ENCODE measurements at places on chromosomes 5 and 9.

DNA sequence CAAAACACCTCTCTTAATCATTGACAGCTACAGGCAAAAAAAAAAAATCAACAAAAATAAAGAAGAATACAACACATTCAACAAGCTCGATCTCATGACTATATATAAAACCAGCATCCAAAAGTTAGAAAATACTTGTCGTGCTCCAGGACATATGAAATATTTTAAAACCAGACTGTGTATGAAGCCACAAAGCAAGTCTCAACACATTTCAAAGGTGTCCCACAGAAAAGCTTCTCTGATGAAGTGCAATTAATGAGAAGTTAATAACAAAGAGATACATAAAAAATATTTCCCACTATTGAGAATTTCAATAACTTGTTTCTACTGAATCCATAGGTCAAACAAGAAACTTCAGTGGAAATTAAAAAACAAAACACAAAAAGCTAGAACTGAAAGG is 178.7 kb downstream of the PLK2 start:
- DNase-seq, result no peak

DNA sequence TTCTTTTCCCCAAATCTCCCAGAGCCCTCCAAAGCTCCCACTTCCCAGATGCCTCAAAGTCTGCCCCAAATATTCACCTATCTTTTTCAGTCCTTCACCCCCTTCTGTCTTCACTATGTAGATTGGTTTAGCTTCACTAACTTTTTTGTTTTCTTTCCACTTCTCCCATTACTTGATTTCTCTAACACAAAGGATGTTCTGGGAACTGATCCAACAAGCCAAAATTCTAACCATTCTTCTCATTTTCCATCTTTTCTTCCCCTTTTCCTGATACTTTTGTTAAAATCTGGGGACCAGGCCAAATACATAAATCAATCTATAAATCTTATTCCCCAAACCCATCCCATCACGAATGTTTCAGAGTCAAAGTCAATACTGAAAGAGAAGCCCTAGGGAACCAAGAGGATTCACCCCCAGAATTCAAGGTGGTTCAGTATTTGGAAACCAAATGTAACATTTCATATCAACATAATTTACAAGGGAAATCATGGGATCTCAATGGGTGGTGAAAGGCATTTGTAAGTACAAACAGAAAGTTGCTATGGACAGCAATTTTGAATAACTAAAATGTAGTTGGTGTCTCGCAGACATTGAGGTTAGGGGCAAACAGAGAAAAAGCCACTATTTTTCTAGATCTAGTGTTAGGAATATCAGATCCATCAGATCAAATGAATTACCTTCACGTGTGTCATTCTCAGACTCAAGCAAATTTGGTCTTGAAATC is 35.3 kb downstream of the APTX start:
- no peak for DNase-seq

GRCh38 chr5:7250611-7251010 is 145.3 kb upstream of the ADCY2 start:
- DNase-seq, result no peak

DNA sequence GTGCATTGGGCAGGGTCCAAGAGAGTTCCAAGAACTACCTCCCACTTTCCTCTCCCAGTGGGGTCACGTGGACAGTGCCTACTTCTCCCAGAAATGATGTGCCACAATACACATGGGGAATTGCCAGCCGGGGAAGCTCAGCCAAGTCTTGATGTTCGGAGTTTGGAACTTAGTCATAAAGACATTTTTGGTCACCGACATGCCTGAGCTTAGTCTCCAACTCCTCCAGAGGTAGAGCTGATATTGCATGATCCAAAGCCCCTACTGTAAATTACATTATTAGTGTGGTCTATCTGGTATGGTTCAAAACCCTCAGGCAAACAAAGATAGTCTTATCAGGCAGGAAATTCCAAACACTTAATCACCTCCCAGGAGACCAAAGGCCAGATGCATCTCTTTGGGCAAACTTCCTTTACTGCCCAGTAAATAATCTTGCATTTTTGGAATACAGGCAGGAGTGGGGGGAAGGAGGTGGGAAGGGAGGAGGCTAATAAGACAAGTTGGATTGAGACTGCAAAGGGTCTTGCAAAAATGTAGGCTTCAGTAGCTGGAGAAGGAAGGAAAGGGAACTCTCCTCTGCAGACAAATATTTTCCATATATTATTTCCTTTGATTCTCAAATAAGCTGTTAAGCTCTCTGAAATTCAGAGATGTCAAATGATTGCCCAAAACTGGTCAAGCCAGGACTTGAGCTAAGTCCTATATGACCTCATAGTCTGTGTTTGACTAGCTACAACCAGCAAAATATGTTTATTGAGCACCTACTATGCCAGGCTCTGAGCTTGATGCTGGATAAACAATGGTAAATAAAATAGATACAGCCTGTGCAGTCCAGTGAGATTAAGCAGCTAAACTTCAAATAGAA is 99.4 kb downstream of the DRD1 start:
- no peak for DNase-seq

DNA sequence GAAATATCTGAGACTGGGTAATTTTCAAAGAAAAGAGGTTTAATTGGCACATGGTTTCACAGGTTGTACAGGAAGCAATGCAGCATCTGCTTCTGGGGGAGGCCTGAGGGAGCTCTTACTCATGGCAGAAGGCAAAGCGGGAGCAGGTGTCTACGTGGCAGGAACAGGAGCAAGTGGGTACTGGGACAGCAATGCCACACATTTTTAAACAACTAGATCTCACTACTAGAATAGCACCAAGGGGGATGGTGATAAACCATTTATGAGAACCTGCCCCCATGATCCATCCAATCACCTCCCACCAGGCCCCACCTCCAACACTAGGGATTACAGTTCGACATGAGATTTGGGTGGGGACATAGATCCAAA is 47.6 kb upstream of the HOMER1 start:
- DNase-seq, result no peak

- DNase-seq, result peak; percentile 79
Measured at GRCh38 chr5:10663489-10664179, 97.4 kb downstream of the DAP start.

DNA sequence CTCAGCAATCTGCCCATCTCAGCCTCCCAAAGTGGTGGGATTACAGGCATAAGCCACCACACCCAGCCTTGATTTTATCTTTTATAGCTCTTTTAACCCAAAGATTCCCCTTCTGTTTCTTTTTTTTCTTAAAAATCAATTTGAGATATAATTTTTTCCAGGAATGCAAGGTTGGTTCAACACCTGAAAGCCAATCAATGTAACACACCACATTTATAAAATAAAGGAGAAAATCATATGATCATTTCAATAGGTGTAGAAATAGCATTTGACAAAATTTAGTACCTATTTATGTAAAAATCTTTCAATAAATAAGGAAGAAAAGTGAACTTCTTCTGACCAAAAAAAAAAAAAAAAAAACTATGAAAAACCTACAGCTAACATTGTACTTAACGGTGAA is 3.7 kb upstream of the ASS1 start:
- DNase-seq, result no peak

DNA sequence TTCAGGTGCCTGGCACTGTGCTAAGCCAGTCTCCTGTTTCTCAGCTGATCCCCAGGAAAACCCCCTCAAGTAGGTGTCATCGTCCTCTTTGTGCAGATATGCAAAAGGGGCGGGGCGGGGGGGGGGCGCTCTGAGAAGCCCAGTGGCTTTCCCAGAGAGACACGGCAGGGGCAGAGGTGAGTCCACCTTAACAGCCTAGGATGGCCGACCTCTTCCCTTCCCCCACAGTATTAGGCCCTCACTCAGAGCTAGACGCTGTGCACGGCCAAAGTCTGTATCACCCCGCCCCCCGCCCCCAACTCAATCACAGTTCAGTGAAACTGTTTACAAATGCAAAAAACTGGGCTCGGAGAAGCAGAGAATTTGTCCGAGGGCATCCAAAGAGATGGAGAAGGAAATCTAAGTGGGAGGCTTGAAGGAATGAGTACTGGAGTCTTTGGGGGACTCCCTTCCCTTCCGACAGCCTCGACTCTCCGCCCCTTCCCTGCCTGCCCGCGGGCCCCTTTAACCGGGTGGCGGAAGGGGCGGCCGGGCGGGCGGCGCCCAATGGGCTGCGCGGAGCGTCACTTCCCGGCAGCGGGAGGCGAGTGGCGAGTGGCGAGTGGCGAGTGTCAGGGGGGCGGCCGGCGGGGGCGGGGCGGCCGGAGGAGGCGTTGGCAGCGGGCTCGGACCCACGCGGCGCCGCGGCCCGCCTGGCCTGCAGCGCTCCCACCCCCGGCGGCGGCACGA is at the start of gene ERGIC1:
ERGIC1 (plus strand) TSS at position 566 of the 729 bp plus-strand sequence; CDS start at position 729, 163 bp downstream.
- peak; percentile 90 for DNase-seq

- DNase-seq, result no peak
Measured at GRCh38 chr5:92795633-92796032, 785.4 kb downstream of the NR2F1-AS1 start.

- no peak for DNase-seq
Measured at GRCh38 chr9:132410642-132411041, 631 bp downstream of the CFAP77 start.

GRCh38 chr9:127983847-127984289 is 3.1 kb upstream of the EEIG1 start:
- DNase-seq, result no peak

DNA sequence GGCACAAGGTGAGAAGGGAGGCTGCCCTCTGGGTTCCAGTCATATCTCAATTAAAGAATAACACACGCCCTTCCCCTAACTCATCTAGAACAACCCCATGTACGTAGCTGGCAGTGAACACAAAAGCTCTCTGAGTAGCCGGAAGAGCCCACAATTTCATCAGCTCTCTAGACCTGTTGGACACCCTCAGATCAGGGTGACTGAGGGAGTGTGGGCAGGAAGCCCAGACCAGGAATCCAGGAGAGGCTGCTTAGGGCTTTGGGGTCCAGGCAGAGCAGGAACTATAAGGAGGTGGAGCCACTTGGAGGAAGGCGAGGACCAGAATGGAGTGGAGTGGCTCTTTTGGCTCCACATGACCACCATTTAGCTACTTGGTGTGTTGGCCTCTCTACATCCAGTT is 237.4 kb downstream of the NR3C1 start:
- DNase-seq, result no peak

DNA sequence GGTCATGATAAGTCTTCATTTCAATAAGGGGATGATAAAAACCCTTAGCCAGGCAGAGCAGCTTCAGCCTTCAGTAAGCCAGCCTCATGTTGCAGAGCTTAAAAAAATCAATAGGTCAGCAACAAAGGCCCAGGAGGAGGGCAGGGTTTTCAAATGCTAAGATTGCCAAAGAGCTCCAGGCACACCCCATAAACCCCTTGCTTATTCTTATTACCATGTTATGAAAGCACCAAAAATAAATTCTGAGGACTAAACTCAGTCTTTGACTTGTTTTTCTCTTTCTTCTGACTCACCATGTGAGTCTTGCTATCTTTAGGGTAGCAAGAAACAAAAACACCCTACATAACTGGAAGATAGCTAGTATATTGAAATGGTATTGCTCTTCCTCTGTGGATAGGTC is 317.1 kb downstream of the KCTD16 start:
- DNase-seq, result no peak

- DNase-seq, result no peak
Measured at GRCh38 chr5:141465351-141465750, 10.4 kb upstream of the PCDHGC3 start.

DNA sequence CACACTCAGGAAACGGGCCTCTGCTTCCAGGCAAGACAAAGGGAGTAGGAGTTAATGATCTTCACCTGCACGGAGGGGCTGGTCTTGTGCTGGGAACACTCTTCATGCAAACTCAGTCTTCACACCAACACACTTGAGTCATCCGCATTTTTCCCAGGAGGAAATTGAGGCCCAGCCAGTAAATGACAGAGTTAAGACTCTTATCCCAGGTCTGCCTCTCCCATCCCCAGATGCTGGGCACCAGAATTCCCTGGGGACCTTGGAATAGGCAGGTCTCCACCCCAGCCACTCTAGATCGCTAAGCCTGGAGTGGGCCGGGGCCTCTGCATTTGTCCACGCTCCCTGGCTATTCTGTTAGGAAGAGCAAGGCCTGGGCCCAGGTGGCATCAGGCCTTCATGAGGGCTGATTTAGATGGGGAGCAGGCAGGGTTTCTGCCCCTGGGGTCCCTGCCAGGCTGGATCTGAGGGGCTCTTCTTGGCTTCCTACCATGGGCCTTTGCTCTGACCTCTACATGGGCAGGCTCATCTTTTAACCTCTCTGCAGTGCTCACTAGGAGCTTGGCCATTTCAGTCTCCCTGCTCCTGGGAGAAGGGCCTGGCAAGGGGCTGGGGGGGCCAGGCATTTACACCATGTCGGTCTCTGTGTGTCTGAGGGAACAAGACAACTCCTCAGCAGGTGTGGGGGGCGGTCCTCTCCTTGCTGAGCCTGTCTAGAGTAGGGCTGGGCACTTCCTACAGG is 77.3 kb downstream of the AMBP start:
- no peak for DNase-seq

- DNase-seq, result peak; percentile 50
Measured at GRCh38 chr5:150438873-150439546, 10.5 kb downstream of the RPS14 start.

- DNase-seq, result no peak
Measured at GRCh38 chr5:57976506-57976905, 483.4 kb downstream of the PLK2 start.

DNA sequence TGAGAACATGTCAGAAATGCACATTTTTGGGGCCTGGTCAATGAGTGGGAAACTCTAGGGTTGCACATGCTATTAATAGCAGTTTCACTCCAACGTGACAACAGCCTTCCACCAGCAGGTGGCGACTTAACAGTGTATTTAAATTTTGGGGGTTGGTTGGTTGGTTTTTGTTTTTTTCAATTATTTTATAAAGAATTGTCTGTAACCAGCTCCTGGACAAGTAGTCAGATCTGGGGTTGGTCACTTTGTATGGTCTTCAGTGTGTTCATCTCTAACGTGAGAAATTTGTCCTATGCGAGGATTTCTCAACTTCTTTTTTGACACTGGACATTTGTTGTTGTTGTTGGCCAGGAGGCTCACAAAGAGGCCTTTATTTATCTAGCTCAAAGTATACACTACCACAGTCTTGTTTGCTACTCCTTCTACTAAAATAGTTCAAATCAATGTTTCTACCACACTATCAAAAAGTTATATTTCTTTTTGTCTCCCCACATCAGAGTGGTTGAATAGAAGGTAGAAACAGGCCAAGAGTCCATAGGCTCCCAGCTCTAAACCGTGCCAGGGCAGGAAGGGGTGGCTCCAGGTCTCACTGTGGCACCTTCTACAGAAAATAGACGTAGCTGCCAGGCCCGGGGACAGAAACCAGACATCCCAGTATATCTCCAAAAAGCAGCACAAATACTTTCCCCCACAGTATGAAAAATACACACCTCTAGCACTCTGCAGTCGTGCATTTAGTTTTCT is 110.4 kb downstream of the TRPM6 start:
- DNase-seq, result peak; percentile 30

Measured in H54 (cell line).